ENCODE measurements at places on chromosomes 13 and 19.

DNA sequence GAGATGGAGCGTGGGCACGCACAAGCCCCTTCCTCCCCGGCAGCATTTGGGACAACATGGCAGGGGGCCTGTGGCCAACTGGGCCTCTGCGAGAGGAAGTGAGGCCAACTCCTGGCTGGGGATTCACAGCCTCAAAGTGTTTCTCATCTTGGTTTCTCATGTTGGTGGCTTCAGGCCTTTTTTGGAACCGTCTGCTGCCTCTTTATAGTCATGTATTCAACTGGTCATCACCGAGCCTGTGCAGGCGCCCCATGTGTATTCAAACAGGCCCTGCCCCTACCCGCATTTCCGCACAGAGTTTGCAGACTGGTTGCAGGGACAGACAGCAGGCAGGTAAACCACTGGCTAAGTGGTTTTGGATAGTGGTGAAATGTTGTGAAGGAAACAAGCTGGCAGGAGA lies 17.3 kb upstream of the RELB start:
- H3K4me1 ChIP-seq: no peaks in the 10 kb centered on the region
- H3K27me3 ChIP-seq: no peaks in the 10 kb centered on the region
- no peak overlapping the region for H3K4me3 ChIP-seq
- DNase-seq: no peak
- H3K27ac ChIP-seq: no peak overlapping the region

DNA sequence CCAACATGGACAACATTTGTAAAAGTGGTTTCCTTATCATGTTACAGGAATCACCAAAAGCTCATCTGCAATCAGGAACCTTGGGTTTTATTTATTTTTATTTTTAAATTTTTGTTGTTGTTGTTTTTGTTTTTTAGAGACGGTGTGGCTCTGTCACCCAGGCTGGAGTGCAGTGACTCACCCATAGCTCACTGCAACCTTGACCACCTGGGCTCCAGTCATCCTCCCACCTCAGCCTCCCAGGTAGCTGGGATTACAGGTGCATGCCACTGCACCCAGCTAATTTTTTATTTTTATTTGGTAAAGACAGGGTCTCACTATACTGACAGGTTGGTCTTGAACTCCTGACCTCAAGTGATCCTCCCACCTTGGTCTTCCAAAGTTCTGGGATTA lies 13.6 kb upstream of the SERP2 start:
- no peak overlapping the region for H3K4me3 ChIP-seq
- H3K27me3 ChIP-seq: no peaks in the 10 kb centered on the region
- DNase-seq: no peak
- no peaks in the 10 kb centered on the region for H3K36me3 ChIP-seq
- H3K27ac ChIP-seq: no peak overlapping the region

DNA sequence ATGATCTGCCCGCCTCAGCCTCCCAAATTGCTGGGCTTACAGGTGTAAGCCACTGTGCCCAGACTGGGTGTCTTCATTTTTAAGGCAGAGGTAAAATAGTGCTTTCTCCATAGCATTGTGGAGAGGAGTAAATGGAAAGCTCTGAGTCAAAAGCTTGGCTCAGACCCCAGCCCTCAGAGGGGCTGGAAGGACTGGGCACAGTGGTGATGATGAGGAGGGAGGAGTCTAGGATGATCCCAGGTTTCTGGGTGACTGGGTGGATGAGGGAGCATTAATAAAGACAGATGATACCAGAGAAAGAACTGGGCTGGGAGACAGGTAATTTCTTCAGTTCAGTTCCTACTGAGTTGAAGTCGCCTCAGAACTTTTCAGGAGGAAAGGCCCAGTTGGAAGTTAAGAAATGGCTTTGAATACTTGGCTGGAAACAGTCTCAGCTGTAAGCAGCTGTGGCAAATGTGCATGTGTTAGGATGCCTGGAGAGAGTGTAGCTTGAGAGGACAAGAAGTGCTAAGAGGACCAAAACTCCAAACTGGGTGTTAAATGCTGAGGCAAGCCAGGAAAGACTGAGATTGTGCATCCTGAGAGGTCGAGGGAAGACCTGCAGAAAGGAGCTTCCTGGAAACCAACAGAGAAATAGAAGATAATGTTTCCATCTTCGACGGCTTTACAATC lies 37.1 kb upstream of the MEDAG start:
- H3K27ac ChIP-seq: peak overlapping the region; percentile 77
- H3K4me1 ChIP-seq: peaks cover 33% of the 10 kb centered on the region
- DNase-seq: no peak
- H3K27me3 ChIP-seq: no peaks in the 10 kb centered on the region
- no peak overlapping the region for H3K4me3 ChIP-seq
- H3K36me3 ChIP-seq: no peaks in the 10 kb centered on the region

DNA sequence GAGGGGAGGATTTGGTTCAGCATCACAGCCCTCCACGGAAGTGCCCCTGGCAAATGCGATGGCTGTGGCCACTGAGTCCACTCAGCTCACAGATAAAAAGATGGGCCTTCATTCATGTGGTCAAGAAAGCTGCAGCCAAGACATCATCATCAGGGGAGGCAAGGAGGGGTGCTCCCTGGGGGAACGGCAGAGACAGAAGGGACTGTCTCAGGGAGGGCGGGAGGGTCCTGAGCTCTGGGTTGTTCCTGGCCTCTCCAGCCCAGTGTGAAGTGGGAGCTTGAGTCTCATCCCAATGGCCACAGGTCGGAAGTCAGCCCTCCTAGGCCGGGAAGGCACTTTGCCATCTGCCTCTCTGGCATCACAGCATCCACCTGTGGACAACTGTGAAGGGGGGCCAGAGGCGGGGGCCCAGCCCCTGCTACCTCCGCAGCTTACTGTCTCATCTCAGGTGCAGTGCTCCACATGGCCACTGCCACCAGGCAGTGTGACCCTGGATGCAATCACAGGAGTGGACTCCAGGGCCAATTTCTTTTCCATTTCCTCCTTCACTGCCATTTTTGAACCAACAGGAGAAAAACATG lies 137.8 kb upstream of the SOX1 start:
- no peak overlapping the region for H3K4me3 ChIP-seq
- H3K4me1 ChIP-seq: no peaks in the 10 kb centered on the region
- no peaks in the 10 kb centered on the region for H3K36me3 ChIP-seq
- no peaks in the 10 kb centered on the region for H3K27me3 ChIP-seq
- no peak for DNase-seq

DNA sequence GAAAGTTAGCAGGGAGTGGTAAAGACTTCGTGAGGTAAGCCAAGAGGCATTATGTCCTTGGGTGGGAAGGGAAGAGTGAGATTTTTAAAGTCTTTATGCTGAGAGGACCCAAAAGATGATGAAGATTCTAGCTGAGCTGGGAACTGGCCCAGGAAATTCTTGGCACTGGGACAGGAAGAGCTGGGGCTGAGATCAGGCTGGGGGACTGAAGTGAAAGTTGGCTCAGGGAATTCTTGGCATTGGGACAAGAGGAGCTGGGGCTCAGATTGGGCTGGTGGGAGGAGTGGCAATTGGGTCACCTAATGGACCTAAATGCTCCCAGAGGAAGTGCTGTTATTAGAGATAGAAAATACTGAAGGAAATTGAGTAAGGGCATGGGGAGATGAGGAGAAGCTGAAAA lies 8.8 kb downstream of the SCEL start:
- H3K36me3 ChIP-seq: no peaks in the 10 kb centered on the region
- peak; percentile 74 for DNase-seq
- peaks cover 17% of the 10 kb centered on the region for H3K4me1 ChIP-seq
- H3K27ac ChIP-seq: no peak overlapping the region

DNA sequence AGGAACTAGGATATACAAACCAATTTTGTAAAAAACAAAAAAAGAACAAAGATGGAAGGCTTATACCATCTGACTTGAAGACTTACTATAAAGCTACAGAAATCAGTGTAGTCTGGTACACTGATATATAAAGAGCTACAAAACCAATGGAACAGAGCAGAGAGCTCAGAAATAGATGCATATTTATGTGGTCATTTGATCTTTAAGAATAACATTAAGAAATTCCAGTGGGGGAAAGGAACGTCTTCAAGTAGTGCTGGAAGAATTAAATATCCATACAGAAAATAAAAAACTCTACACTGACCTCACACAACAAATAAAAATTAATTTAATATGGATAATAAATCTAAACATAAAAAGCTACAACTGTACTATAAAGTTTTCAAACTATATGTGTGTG lies 317.0 kb downstream of the ENOX1 start:
- no peaks in the 10 kb centered on the region for H3K27me3 ChIP-seq
- no peak for DNase-seq
- H3K36me3 ChIP-seq: no peaks in the 10 kb centered on the region
- no peak overlapping the region for H3K4me3 ChIP-seq
- peaks cover 24% of the 10 kb centered on the region for H3K4me1 ChIP-seq
- H3K27ac ChIP-seq: no peak overlapping the region

DNA sequence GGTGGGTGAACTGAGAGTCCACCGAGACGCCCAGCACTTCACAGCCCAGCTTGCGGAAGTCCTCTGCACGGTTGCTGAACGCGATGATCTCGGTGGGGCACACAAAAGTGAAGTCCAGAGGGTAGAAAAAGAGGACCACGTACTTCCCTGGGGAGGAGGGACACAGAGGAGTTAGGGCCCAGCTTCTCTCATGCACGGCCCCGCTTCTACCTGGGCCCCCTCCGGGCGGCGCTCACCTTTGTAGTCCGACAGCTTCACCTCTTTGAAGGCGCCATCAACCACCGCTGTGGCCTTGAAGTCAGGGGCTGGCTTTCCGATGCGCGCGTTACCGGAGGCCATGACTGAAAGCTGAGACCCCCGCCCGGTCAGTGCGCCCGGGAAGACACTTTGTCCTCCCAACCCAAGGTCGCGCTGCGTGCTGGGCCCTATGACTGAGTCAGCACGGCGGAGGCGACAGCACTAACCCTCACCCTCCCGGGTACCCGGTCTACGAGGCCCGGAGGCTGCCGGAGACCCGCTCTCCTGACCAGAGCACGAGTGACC lies 606 bp downstream of the PRDX2 start:
- H3K27me3 ChIP-seq: no peaks in the 10 kb centered on the region
- peak overlapping the region; percentile 79 for H3K4me3 ChIP-seq
- peak; percentile 72 for DNase-seq
- H3K4me1 ChIP-seq: peaks cover 11% of the 10 kb centered on the region

DNA sequence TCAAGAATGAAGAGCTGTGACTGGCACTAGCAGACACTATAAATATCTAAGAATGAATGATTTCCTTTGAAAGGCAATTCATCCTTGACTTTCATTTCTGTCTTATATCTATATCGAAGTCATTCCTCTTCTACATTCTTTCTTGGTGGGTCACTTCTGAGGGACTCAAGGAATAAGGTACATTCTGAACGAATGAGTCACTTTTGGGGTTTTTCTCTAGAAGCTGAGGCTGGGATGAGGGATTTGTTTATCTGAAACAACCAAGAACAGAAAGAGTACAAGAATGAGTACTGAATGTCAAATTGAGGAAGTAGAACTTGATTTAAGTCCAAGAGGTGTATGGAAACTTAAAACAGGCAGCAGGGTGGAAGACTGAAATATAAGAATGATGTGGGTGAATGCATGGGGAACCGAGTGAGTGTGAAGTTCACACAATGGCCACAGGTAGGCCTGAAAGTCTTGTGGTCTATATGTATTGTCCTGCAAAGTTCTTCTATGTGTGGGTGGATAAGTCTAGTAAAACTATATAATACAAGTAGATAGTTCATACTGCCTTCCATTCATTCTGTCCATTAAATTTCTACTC lies 343.9 kb downstream of the OXGR1 start:
- no peak for DNase-seq
- no peaks in the 10 kb centered on the region for H3K36me3 ChIP-seq
- H3K4me1 ChIP-seq: no peaks in the 10 kb centered on the region
- H3K27me3 ChIP-seq: no peaks in the 10 kb centered on the region
- H3K4me3 ChIP-seq: no peak overlapping the region

- H3K27ac ChIP-seq: no peak overlapping the region
- no peak for DNase-seq
- H3K4me1 ChIP-seq: no peaks in the 10 kb centered on the region
- no peak overlapping the region for H3K4me3 ChIP-seq
- no peaks in the 10 kb centered on the region for H3K36me3 ChIP-seq
- no peaks in the 10 kb centered on the region for H3K27me3 ChIP-seq
These were observed 25.2 kb upstream of the ATP11A start for GRCh38 chr13:112664501-112665203.

- H3K4me3 ChIP-seq: peak within 1 kb of the TSS; percentile 92
- peaks cover 39% of the 10 kb centered on the region for H3K4me1 ChIP-seq
- DNase-seq: peak; percentile 85
- peak within 1 kb of the TSS; percentile 78 for H3K27ac ChIP-seq
- H3K36me3 ChIP-seq: peaks cover 28% of the 10 kb centered on the region
These were observed at the start of the genes MAN2B1 and WDR83 for GRCh38 chr19:12666265-12667048. Gene MAN2B1 (minus strand): TSS chr19:12666742. CDS start chr19:12666701, 41 bp downstream. Gene WDR83 (plus strand): TSS chr19:12666807. CDS start chr19:12669791, 2,984 bp downstream.

GRCh38 chr13:87736849-87737385 lies 65.7 kb downstream of the SLITRK5 start:
- no peak overlapping the region for H3K27ac ChIP-seq
- H3K27me3 ChIP-seq: no peaks in the 10 kb centered on the region
- no peaks in the 10 kb centered on the region for H3K4me1 ChIP-seq
- no peaks in the 10 kb centered on the region for H3K36me3 ChIP-seq
- no peak for DNase-seq
- H3K4me3 ChIP-seq: no peak overlapping the region

GRCh38 chr19:13804830-13805683 lies 9.8 kb downstream of the ZSWIM4 start:
- H3K36me3 ChIP-seq: peaks cover 31% of the 10 kb centered on the region
- no peaks in the 10 kb centered on the region for H3K27me3 ChIP-seq
- H3K4me3 ChIP-seq: no peak overlapping the region
- H3K27ac ChIP-seq: no peak overlapping the region

DNA sequence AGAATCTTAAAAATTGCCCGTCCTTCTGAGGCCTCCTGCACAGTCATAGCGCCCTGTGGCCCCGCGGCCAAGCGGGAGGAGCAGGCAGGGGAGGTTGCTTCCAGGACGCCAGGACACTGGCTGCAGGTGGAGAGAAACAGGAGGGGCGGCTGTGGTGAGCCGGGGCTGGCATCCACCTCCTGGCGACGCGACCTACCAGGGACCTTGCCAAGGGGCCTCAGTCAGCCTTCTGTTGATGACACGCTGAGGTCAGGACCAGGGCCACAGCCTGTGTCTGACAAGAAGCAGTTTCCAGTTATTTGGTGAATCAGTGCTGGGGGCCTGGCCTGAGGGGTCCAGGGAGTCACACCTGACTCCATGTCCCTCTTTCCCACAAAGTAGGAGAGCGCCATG lies 13.3 kb upstream of the MKNK2 start:
- DNase-seq: no peak
- H3K4me3 ChIP-seq: peak overlapping the region; percentile 17
- H3K27me3 ChIP-seq: no peaks in the 10 kb centered on the region
- H3K27ac ChIP-seq: peak overlapping the region; percentile 100
- no peaks in the 10 kb centered on the region for H3K36me3 ChIP-seq

Data from heart left ventricle (tissue), 16 donors.